Stimulated activated CD4-positive, alpha-beta T cell treated with anti-CD3 and anti-CD28 coated beads, TNF-alpha, amount 100 ng/mL, for 4 hours (primary cell): ENCODE measurements at places on chromosomes 6 and 20.

- DNase-seq = no peak
Measured at GRCh38 chr20:34402461-34402860, 39.4 kb downstream of the ITCH start.

- no peak for DNase-seq
Measured at GRCh38 chr6:47922391-47922790, 140.6 kb downstream of the OPN5 start.

DNA sequence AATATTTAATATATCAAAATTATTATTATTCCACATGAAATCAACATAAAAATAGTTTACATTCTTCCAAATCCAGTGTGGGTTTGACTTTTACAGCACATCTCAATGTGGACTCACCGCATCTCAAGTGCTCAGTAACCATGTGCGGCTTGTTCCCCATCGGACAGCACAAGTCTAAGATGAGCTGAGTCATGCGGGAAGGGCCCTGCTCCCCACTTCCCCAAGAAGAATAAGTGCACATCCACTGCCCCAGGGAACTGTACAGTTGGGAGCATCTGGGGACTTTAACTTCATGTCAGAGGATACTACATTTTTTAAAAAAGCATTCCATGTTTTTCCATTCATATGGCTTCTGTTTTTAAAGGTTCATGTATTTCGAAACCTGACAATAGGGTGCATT is 325.6 kb downstream of the BTBD3 start:
- no peak for DNase-seq

DNA sequence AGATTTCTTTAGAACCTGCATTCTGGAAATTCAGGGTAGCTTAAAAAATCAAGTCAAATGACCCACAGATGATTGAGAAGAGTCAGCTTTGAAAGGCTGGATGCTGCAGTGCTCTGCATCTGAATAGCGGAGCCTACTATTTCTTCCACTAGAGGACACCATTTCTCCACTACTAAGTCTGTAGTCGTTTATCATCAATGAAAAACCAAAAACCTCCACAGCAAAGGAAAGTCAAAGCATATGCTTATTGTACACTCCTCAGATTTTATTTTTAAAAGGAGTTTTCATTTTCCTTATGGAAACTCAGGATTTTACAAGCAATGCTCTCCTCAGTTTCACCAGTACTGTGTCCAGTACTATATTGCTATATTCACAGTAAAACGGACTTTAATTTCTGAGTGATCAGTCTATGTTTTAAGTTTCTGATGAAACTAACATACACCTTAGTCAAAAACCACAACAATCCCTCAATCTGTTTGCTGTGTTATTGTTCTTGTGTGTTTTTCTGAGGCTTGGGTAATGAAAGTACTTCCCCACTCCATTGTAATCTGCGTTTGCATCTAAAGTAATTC is 50.5 kb upstream of the ENPP5 start:
- no peak for DNase-seq

- DNase-seq = no peak
Measured at GRCh38 chr20:46823271-46823751, 71.3 kb upstream of the EYA2 start.

GRCh38 chr6:157892363-157892877 is 69.4 kb downstream of the SNX9 start:
- no peak for DNase-seq

- no peak for DNase-seq
Measured at GRCh38 chr6:138275976-138276375, 57.7 kb upstream of the PBOV1 start.

DNA sequence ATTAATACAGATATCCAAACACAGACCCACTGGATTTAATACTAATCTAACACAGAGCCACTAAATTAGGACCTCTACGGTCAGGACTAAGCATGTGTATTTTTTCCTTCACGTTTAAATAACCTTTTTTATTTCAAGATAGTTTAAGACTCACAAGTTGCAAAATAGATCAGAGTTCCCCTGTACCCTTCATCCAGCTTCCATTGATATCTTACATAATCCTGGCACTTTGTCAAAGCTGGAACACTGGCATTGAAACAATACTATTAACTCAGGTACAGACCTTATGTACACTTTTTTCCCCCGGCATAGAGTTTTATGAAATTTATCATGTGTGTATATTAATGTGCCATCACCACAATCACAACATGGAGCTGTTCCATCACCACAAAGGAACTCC is 2.1 kb downstream of the C6orf163 start:
- no peak for DNase-seq

- DNase-seq = no peak
Measured at GRCh38 chr6:109743739-109744138, 52.6 kb downstream of the FIG4 start.

- no peak for DNase-seq
Measured at GRCh38 chr20:57048027-57048869, 218.2 kb downstream of the BMP7 start.

DNA sequence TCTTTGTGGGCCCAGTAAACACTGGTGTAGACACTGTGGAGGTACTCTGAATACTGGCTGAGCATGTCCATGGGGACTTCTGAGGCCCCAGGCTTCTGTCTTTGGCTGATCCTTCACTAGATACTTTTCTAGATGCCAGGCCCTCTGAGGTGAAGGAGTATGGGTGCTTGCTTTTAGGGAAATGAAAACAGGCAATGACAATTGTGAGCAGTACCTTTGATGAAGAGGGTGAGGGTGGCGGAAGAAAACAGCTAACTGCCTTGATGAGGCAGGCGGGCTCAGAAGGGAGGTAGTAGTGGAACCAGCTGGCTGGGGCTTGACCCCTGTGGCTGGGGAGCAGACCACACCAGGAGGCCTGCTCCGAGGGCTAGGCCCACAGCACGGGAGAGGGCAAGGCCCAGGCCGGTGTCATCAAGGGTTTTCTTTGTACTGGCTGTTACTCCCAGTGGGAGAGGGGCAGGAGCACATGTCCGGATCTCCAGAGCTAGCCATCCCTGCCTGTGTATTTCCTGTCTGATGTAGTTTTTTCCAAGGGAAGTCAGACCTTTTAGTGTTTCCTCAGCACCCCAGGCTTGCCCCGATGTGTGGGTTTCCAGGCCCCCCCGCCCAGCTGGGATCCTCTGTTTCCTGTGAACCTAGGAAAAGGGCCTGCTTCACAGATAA is 3.9 kb downstream of the PLCG1 start:
- DNase-seq = no peak

GRCh38 chr6:161215193-161215592 is 58.7 kb downstream of the AGPAT4 start:
- no peak for DNase-seq

DNA sequence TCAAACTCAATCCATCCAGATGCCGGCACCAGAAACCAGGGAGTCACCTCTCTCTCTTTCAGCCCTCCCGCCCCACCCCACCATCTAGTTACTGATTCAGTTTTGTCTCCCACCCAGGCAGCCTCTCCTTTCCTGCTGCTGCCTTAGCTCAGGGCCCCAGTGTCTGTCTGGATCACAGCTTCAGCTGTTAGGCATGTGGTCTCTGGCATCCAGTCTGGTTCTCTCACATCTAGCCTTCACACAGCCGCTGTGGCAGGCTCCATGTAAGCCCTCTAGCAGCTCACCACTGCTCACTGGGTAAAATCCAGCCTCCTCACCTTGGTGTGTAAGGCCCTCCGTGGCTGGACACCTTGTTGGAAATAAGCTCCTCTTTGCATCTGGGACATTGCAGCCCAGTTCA is 21.3 kb downstream of the AARS2 start:
- DNase-seq = no peak

DNA sequence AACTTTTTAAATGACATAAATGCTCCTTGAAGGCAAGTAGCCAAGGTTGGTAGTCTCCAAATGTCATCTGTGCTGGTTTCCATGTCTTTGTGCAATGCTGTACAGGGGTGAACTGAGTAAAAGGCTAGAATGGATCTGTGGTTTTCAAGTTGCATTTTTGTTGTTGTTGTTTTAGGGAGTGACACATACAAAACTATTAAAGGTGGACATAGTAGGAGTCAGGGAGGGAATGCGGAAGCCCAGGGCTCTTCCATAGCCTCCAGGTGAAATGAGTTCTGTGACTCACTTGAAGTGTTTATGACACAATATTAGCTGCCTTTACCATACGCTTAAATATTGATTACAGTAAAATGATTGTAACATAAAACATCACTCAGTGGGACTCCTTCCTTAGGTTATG is 22.5 kb upstream of the QKI start:
- DNase-seq = no peak

GRCh38 chr6:28589234-28589956 is 63.7 kb downstream of the GPX5 start:
- no peak for DNase-seq

- no peak for DNase-seq
Measured at GRCh38 chr6:160832422-160832821, 130.4 kb downstream of the PLG start.

GRCh38 chr6:73610444-73611275 is 43.1 kb downstream of the SLC17A5 start:
- no peak for DNase-seq

- DNase-seq = no peak
Measured at GRCh38 chr6:164859816-164860215, 449.6 kb downstream of the C6orf118 start.

DNA sequence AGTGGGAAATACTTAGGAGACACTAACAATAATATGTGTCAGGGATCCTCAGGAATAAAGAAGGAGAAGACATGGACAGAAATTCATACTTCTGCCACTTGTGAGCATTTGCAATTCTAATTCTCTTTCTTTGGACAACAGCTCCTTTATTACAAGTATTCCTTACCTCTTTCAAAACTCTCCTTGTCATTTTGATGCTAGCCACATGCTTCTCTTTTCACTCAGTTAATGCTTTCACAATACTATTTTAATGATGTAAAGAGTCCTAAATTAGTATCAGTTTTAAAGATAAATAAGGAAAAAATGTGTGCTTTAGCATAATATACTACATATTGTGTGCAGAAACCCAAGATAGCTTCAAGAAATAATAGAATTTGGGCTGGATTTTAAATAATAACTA is 62.5 kb downstream of the AHI1 start:
- DNase-seq = no peak

- no peak for DNase-seq
Measured at GRCh38 chr20:51766994-51767866, 960 bp downstream of the ATP9A start.

- no peak for DNase-seq
Measured at GRCh38 chr20:3603108-3603507, 60.1 kb downstream of the GFRA4 start.

GRCh38 chr6:170137911-170138910 is 152.7 kb downstream of the DLL1 start:
- DNase-seq = no peak
